NCI-H1092 (cell line): ENCODE measurements at places on chromosomes 3 and 15.

- no peak for DNase-seq
These were observed 11.3 kb downstream of the CORO2B start for GRCh38 chr15:68589783-68590710.

GRCh38 chr15:23561914-23562313 is 3.6 kb upstream of the MKRN3 start:
- no peak for DNase-seq

GRCh38 chr3:67642734-67643133 is 11.7 kb downstream of the SUCLG2 start:
- DNase-seq: no peak

DNA sequence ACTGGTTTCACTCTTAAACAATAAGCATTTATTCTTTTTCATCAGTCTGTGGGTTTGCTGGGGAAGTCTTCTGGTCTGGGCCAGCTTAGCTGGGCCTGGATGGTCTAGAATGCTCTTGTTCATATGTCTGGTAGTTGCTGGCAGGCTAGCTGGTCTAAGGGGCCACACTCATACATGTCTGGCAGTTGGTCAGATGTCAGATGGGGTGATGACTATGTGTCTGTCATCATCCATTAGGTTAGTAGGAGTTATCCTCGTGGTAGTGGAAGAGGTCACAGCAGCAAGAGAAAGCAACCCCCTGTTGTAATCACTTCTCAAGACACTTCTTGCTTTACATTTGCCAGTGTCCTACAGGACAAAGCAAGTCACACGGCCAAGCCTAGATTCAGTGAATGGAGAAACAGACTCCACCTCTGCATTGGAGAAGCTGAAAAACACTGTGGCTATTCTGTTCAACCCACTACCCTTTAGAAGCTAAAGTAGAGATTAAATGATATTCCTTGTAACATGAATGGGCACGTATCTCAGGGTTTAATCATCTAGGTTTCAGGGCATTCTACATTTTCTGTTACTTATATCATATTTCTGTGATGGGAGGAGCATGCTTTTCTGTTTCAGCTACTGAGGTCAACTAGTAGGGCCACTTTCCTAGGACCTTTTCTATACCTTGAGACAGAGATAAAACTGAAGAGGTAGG is 5.5 kb upstream of the ARID3B start:
- DNase-seq: no peak

DNA sequence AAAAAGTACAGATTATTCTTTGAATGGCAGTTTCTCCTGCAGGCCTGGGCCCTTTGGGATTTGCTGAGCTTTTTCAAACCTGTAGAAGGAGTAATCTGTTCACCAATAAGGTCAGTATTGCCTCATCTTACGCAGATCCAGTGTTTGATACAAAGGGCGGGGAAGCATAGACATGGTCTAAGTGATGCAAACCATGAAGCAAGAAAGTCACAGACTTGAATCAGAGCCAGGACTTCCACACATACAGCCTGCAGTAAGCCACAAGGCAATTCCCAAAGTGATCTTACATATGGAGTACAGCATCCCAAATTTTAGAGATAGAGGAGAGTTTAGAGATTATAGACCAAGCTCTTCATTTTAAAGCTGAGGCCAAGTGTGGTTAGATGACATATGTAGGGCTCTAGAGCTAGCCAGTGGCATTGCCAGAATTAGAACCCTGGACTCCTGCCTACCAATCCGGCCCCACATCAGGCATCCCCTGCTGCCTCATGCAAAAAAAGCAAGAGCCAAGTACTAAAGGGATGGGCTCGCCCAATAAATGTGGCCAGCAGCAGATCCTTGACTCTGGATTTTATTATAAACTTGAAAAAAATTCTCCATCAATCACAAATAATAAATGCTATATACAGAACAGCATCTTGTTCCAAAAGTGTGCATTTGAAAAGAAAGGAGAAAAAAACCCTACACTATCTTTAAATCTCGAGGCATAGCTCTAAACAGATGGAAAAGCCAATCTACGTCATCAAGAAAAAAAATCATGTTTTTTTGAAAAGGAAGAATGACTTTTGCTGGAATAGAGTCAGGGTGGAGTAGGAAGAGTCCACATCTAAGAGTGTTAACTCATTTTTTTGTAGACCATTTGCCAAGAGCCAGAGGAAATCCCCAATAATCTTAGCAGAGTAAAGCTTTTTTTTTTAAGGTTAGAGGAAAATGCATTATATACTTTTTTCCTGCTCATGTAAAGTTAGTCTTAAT is 24.0 kb downstream of the ABI3BP start:
- DNase-seq: no peak

GRCh38 chr15:59543721-59544547 is 67.6 kb upstream of the GCNT3 start:
- DNase-seq: no peak

DNA sequence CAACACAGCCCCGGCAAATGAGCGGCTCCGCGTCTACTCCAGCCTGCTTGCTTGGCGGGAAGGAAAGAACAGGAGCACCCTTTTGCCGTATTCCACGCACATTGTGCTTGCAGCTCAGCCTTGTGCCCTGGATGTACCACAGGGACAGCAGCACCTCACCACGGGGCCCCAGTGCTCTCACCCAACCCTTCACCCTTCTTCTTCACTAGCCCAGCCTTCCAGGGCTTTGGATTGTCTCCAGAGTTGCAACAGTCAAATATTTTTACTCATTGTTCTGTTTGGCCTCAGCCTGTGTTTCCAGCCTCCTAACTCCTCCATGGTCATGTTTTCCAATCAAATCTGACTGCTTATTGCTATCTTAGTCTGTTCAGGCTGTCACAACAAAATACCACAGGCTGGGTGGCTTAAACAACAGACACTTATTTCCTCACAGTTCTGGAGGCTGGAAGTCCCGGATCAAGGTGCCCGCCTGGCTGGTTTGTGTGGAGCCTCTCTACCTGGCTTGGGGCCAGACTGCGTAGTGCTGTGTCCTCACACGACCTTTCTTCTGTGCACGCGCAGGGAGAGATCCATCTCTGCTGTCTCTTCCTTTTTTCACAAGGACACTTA is 79.2 kb upstream of the ABHD17C start:
- peak; percentile 70 for DNase-seq

DNA sequence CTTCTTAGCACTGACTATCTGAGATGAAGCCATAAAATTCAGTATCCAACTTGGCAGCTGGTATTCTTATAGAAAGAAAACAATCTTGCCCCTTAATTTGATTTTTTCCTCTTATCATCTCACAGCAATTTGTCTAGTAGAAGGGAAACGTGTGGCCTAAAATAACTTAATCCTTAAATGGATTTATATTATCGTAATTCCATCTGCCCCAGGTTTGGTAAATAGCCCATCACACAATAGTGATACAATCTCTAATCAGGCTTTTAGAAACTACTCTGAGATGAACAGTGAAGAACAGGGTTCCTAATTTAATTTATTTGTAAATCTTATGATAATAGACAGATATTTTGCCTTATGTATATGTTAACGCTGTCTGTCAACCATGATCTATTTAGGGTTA is 24.8 kb downstream of the PEX5L start:
- DNase-seq: no peak

DNA sequence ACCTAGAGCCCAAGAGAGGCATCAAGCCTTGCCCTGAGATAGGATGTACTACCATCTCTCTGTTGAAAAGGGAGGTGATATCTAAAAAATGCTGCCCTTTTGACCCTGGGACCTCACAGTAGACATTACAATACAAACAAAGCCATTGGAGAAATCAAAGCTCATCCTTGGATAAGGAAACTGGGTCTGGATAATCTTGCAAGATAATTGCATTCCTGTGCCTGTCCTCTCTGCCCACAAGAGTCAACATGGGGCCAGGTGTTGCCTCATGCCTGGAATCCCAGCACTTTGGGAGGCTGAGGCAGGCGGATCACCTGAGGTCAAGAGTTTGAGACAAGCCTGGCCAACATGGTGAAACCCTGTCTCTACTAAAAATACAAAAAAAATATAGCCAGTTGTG is 57.3 kb upstream of the DLG1 start:
- DNase-seq: no peak

DNA sequence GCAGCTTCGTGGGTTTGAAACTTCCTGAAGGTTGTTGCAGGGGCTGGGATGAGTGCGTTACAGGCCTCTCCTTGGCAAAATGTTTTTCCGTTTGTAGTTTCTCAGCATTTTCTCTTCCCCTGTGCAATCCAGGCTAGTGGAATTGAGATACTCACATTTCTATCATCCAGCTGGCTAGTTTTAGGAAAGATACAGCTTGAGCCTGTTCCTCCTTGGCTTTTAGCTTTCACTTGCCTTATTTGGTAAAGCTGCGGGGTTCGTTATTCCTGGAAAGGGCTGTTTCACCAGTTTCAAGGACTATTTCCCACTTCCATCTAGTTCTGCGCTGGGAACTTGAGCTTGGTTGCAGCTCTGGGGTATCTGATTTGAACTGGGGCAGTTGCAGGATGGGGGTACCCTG is 90.3 kb downstream of the ITPR1 start:
- no peak for DNase-seq

- DNase-seq: no peak
These were observed 3.6 kb downstream of the GALNT15 start for GRCh38 chr3:16177962-16178627.

DNA sequence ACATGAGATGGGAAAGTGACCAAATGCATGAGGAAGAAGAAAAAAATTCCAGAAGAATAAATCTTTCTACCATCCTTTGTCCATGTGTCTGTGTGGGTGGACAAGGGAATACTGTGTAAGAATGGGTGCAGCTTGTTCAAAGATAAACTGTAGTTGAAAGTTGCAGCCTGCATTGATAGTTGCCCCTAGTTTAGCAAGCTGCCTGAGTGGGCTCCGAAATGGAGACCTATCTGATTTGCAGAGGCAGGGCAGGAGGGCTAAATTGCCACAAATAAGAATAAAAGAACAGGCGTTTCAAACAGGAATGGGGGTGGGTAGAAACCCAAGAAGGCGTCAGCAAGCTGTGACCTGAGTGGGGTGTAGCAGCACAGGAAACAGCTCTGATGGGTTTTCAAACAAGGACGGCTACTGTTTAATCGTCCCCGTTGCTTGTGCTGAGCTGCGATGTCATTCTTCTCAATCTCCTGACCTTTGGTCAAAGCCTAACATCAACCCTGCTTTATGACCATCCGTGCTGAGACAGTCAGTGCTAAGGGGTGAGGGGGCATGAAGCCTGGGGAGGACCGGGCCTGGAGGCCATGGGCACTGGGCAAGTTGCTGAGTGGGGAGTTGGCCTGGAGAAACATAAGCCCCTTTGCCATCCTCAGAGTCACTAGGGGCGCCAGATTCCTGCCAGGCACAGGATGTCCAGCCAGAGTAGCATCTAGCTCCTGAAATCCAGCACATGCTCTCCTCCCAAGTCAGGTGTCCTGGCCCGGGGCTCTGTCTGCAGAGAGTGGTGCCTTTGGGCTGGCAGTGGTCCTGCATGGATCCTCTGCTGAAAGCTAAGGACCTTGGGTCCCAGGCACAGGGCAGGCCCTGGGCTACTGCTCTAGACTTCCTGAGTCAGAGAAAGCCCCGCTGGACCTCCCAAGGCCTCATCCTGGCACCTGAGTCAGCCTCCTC is 19.2 kb upstream of the C15orf39 start:
- no peak for DNase-seq

GRCh38 chr3:141074529-141074928 is 23.4 kb downstream of the SPSB4 start:
- DNase-seq: no peak

- DNase-seq: no peak
These were observed 168.6 kb downstream of the SEMA6D start for GRCh38 chr15:47885920-47886319.

GRCh38 chr15:62164014-62164395 is 1.1 kb downstream of the C2CD4B start:
- DNase-seq: no peak

DNA sequence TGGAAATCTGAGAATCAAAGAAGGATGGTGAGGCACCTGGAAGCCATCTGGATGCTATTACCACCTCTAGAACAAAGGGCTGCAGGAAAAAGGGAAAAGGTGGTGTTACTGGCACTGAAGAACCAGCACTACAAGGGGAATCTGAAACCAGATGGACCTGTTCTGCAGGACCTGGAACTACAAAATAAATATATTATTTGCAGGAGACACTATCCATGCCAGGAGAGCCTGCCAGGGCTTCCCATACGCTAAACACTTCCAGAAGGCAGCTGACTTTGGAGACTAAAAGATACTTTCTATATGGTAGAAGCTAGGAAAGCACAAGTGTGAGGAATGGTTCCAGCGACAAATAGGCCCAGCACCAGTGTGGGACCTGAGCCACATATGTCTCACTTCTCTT is 83.4 kb upstream of the POU1F1 start:
- no peak for DNase-seq

- no peak for DNase-seq
These were observed 45.3 kb downstream of the OSTN start for GRCh38 chr3:191244242-191244867.

DNA sequence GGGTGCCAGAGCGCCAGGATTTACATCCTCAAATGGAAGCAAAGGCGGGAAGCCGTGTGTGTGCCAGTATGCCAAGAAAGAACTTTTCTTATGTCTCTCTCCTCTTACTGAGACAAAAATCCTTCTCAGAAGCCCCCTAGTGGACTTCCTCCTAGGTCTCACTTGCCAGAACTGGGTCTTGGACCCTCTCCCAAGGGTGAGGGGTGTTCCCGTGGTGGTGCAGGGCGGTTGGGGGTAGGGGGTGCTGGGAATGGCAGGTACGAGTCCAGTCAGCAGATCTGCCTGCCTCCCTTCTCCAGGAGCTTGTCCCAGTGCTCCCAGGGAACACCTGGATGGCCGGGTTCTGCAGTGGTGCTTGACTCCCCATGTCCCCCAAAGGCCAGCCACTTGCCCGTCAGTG is 52.0 kb downstream of the CORO2B start:
- no peak for DNase-seq

DNA sequence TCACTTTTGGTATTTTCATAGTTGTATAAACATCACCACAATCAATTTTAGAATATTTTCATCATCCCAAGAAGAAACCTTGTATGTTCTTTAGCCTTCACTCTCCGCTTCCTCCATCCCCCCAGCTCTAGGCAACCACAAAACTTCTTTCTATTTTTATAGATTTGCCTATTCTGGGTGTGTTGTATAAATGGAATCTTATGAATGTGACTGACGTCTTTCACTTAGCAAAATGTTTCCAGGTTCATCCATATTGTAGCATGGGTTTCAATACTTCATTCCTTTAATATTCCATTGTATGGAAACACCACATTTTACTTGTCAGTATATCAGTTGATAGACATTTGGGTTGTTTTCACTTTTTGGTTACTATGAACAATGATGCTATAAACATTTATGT is 335.8 kb upstream of the GOLIM4 start:
- DNase-seq: no peak
